ENCODE measurements at places on chromosomes 2 and 18.

GRCh38 chr2:39411181-39411944, 25.7 kb downstream of the MAP4K3 start:
- DNase-seq = no peak

DNA sequence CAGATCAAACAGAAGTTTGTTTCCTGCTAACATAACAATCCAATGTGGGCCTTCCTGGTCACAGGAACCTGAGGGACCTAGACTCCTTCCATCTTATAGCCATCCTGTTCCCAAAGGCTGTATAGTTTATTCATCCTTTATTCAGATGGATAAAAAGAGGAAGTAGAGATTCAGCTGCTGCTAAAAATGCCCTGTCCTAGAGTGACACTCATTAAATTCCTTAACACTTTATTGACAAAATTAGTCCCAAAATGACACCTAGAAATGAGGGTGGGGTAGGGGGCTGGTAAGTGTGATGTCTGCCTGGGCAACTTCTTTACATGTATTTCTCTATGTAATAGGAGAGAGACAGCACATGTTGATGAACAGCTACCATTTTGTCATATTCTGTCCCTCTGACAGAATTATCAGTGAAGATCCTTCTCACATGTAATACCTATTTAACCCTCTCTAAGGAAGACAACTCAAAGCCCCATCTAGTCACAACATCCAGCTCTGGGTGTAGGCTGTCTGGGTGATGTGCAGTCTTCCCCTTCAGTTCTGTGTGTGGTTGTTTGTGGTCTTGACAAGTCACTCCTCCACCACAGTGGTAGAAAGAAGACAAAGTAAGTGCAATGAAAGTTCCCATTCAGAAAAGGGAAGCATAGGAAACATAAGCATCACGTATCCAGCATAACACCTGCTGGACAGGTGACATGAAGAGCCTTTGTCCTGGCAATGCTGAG, 253.9 kb upstream of the CNTNAP5 start:
- no peak for DNase-seq

DNA sequence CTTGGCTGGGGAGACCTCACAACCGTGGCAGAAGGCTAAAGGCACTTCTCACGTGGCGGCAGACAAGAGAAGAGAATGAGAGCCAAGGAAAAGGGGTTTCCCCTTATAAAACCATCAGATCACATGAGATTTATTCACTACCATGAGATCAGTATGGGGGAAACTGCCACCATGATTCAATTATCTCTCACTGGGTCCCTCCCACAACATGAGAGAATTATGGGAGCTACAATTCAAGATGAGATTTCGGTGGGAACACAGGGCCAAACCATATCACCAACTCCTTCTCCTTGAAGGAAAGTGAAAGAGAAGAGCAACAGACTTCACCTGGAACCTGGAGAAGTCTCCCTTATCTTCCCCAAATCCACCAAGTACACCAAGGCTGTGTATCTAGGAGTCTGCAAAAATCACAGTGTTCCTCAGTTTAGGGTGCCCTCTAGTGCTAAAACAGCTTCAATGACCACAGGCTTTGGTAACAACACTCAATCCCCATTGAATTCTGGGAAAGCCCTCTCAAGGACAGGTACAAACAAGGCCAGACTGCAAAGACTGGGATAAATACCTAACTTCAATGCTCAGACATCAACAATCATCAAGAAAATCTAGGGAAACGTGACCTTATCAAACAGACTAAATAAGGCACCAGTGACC, 148.8 kb upstream of the SRD5A2 start:
- DNase-seq = no peak

- DNase-seq = no peak
Observed at GRCh38 chr2:96153991-96154431, 8.8 kb upstream of the DUSP2 start.

DNA sequence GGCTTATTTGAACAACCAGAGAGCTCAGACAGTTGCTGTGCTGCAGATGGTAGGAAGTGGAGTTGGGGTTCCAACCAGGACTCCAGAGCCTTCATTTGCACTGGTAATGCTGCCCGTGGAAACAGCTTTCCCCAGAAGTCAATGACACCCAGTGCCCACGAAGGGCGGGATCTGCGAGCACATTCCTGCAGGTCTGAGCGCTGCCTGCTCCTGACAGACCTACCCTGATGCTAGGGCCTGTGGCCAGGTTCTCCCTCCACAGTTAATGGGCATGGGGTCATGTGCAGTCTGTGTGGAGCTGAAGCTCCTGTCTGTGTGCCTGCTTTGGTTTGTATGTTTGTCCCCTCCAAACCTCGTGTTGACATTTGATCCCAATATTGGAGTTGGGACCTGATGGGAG, 299.0 kb upstream of the HS6ST1 start:
- DNase-seq = no peak

GRCh38 chr2:37585295-37585908, 86.0 kb downstream of the CDC42EP3 start:
- DNase-seq = no peak

- DNase-seq = no peak
Observed at GRCh38 chr2:109139002-109139401, 10.0 kb downstream of the SH3RF3 start.

DNA sequence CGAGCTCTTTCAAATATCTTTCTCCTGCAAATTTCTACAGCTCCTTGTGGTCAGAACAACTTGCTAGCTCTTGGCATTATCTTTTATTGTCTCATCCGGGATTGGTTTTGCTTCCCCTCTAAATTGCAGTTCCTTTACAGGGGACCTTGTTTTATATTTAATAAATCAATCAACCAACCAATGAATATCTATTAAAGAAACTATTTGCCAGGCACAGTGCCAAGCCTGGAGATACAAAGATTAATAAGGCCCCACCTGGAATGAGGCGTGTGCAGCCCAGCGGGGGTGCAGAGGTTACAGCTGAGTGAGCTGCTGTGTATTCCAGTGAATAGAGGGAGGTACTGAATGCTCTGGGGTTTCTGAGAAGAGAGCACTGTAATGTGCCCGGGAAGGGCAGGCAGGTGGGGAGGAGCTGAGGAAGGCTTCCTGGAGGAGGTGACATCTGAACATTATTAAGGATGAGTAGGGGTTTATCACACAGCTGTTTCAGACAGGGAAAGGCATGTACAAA, 51.8 kb downstream of the LIPG start:
- no peak for DNase-seq

DNA sequence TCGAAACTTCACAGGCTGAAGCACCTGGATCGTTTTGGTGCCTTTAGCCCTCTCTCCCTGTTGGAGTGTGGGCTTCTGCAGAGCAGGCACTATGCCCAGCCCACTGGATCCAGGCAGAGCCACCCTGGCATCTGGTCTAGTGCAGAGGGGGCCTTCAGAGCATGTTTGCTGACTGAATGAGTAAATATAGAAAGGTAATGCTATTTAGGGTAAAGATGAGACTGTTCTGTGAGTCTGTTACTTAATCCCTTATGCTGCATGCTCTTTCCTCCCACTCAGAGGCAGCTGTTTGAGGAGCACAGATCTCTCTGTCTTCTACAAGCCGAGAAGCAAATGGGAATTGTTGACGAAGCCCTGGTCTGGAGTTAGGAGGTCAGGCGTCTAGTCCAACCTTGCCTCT, 130.2 kb downstream of the RGPD3 start:
- DNase-seq = no peak

- no peak for DNase-seq
Observed at GRCh38 chr2:166067229-166067628, 60.6 kb downstream of the SCN1A start.

- no peak for DNase-seq
Observed at GRCh38 chr2:111101592-111101991, 19.1 kb upstream of the BCL2L11 start.

DNA sequence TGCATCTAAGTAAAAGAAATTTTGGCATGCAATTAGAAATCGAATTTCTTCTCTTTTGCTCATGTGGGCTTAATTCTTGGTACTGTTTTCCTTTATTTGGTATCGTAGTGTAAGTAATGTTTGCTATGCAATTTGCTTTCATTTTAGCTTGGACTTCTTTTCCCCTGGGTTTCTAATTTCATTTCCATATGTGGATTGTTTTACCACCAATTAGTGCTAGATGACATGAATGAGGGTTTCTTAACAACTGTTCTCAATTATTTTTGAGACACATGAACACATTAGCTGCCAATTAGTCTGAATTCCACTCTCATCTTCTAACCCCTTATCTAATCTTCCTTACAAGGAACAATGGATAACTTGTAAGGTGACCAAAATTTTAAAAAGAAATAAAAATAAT, 1047.2 kb upstream of the PIK3C3 start:
- DNase-seq = no peak

DNA sequence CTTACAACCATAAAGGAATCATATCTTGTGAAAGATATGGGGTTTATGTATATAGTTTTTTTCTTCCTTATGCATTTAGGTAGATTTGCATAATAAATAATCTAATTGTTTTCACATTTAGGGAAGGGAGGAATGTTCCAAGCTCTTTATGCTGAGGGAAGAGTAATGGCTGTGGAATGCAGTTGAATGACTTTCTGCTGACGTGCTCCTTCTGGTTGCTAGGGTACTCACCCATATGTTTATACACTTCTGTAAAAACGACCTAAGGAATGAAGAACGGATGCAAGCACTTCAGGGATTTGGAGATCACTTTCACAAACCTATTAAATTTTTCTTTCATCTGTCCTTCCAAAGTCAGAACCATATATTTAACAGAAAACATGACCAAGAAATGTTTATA, 29.2 kb upstream of the PPP4R1 start:
- DNase-seq = no peak

DNA sequence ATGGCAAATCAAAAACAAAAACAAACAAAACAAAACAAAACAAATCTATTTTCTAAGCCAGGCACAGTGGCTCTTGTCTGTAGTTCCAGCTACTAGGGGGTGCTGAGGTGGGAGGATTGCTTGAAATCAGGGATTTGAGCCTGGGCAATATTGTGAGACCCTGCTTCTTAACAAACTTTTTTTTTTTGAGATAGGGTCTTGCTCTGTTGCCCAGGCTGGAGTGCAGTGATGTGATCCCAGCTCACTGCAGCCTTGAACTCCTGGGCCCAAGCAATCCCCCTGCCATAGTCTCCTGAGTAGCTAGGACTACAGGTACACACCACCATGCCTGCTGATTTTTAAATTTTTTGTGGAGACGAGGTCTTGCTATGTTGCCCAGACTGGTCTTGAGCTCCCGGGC, 6.2 kb downstream of the HPCAL1 start:
- no peak for DNase-seq

GRCh38 chr2:198545411-198545810, 741.0 kb downstream of the PLCL1 start:
- no peak for DNase-seq

GRCh38 chr2:144252694-144253093, 267.2 kb downstream of the ZEB2 start:
- no peak for DNase-seq

- DNase-seq = no peak
Observed at GRCh38 chr2:102438578-102438977, 15.6 kb downstream of the IL18RAP start.

- DNase-seq = no peak
Observed at GRCh38 chr2:233974530-233975071, 57.4 kb downstream of the TRPM8 start.

- DNase-seq = no peak
Observed at GRCh38 chr2:172106108-172106961, 3.6 kb upstream of the DLX2 start.

DNA sequence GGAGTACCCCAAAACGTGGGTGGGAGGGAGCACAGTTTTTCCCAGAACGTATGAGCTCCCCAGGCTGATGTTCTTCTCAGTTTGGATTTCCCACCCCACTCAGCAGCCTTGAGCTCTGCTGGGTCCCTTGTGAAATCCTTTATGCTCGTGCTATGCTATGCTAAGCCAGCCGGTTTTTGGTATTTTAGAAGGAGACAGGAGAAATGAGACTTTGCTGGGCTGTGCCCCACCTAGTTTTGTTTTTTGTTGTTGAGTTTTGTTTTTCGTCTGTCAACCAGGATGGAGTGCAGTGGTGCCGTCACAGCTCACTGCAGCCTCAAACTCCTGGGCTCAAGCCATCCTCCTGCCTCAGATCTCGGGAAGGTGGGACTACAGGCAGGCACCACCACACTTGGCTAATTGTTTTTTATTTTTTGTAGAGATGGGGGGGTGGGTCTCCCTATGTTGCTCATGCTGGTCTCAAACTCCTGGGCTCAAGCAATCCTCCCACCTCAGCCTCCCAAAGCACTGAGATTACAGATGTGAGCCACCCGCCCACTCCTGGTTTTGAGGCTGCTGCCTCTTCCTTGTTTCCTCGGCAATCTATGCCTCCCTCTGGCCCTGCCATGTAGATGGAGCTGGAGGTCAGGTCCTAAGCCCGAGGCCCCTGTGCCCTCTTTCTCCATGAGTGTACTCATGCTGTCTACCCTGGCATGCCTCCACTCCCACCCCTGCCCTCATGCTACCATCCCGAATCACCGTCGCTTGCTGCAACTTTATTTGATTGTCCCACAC, 17.5 kb upstream of the MGAT4A start:
- no peak for DNase-seq

DNA sequence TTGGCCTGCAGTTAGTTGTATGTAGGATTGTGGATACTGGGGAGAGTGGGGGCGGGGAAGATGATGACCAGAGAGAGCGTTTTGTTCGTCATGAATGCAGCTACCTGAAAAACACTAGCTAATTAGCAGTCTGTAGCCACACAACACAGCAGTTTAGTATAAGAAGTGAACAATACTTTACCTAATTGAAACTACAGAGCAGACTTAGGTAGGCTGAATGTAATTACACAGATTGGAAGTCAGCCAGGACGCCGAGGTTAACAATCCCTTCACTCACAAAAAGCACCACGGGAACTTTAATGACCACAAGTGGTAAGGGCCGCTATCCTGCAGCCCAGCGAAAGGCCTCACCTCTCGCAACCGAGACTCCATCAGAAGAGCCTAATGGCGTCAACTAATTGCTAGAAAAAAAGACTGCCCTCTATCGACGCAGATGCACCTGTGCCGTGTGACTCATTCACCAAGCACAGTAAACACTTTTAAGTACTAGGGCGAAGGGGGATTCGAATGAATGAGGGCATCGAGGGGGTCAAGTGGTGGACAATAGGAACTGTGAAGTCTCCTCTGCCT, 591.0 kb downstream of the ARHGAP15 start:
- DNase-seq = no peak

- no peak for DNase-seq
Observed at GRCh38 chr2:219612577-219613286, 14.7 kb upstream of the SLC4A3 start.

DNA sequence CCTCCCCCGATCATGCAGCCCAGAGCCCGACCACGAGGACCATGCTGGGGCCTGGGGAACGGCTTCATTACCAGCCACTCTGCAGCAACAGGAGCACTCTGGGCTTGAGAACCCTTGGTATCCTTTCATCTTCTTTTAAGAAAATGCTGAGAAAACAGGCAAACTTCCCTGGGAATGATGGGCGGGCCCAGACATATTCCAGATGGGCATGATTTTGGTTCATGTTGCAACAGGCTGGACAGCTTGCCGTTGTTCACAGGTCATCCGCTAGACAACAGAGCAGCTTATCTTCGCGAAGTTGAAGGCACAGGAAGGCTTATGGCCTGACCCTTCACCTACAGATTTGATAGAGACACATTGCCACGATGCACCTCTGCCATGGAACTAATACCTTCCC, 121.0 kb downstream of the KLHL29 start:
- no peak for DNase-seq

DNA sequence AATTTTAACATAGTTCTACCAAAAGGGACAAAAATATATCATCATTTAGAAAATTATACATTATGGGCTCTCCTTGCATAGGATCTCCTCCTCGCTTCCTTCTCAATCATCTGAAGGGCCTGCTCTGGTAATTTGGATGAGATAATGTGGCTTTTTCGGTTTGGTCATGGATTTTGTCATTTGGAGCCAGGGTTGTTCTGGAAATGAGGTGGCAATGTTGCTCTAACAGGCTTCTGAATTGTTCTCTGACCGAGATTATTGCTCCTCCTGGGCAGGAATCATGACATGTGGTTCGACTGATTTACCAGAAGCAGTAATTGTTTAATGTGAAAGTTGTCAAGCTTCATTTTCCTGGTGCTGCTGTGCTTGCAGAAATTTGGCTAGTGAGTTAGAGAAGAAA, 194.7 kb upstream of the ERBB4 start:
- no peak for DNase-seq
